Activated CD4-positive, alpha-beta T cell treated with anti-CD3 and anti-CD28 coated beads for 36 hours (primary cell): ENCODE measurements at places on chromosomes 11 and 22.

GRCh38 chr11:109853156-109853776 lies 239.9 kb upstream of the ZC3H12C start:
- H3K4me3 ChIP-seq: no peak overlapping the region
- H3K4me1 ChIP-seq: no peaks in the 10 kb centered on the region
- H3K27me3 ChIP-seq: no peaks in the 10 kb centered on the region
- no peak for DNase-seq
- no peaks in the 10 kb centered on the region for H3K36me3 ChIP-seq
- no peak overlapping the region for H3K27ac ChIP-seq

DNA sequence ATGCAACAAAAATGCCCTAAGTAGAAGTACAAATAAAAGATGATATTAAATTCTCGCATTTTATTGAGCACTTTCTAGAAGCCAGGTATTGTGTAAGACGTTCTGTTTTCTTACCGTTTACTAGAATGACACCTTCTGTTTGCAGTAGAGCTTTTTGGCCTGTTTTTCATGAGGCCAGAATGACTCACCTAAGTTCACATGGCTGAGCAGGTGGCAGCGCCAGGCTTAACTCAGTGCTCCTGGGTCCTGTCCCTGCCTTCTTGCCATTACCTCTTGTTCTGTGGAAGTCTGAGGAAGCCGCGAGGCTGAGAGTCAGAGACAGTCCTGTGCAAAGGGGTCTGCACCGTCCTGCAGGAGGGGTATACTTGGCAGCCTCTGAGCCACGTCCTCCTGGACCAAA lies 113.8 kb downstream of the ATXN10 start:
- no peaks in the 10 kb centered on the region for H3K27me3 ChIP-seq
- no peak overlapping the region for H3K27ac ChIP-seq
- no peak for DNase-seq
- no peak overlapping the region for H3K4me3 ChIP-seq
- H3K4me1 ChIP-seq: no peaks in the 10 kb centered on the region
- peaks cover 22% of the 10 kb centered on the region for H3K36me3 ChIP-seq

- H3K4me1 ChIP-seq: no peaks in the 10 kb centered on the region
- H3K27me3 ChIP-seq: no peaks in the 10 kb centered on the region
- H3K4me3 ChIP-seq: no peak overlapping the region
- H3K27ac ChIP-seq: no peak overlapping the region
Observed at GRCh38 chr22:40753114-40753513, 66.0 kb downstream of the SLC25A17 start.

- H3K4me1 ChIP-seq: peaks cover 16% of the 10 kb centered on the region
- no peak for DNase-seq
- no peaks in the 10 kb centered on the region for H3K36me3 ChIP-seq
- no peak overlapping the region for H3K27ac ChIP-seq
- H3K4me3 ChIP-seq: no peak overlapping the region
Observed at GRCh38 chr11:9347100-9347499, 32.7 kb upstream of the TMEM41B start.

- H3K36me3 ChIP-seq: peaks cover 12% of the 10 kb centered on the region
- H3K27me3 ChIP-seq: no peaks in the 10 kb centered on the region
- H3K27ac ChIP-seq: no peak overlapping the region
- no peak for DNase-seq
- no peak overlapping the region for H3K4me3 ChIP-seq
Observed at GRCh38 chr11:7654195-7654705, 19.1 kb downstream of the CYB5R2 start.

DNA sequence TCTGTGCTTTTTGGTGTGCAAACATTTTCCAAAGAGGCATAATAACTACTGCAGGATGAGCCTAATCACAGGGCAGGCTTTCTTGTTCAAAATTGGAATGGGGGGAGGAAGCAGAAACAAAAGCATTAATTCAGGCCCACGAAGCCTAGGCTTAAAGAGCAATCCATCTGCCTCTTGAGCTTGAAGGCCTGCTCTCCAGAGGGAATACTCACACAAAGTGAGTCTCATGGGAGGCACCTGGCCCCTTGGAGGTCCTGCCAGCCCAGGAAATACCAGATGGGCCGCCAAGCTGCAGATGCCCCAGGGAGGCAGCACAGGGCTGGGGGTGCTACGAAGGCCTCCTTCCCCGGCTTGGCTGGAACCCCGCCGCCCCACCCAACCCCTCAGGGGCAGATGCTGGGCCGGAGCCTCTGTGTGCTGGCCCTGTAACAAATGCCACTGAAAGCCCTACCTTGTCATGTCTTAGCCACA lies 39.3 kb upstream of the COMT start:
- peaks cover 3% of the 10 kb centered on the region for H3K36me3 ChIP-seq
- H3K27me3 ChIP-seq: no peaks in the 10 kb centered on the region
- H3K4me3 ChIP-seq: no peak overlapping the region
- no peak overlapping the region for H3K27ac ChIP-seq
- DNase-seq: no peak

DNA sequence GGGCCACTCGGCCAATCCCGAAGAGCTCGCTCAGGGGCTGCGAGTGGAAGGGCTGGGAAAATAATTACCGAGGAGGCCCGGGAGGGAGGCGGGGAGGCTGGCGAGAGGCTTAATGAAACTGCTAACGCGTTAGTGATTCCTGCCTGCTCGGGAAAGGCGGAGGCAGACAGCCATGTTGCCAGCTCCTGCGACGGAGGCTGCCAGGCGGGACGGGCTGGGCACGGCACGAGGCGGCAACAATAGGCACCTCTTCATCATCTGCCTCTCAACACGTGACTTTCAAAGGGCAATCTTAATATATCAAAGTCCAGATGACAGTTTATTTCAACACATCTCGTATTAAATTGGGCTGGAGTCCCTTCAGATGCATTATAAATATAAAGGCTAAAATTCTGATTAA lies 68.0 kb upstream of the TCF20 start:
- no peak for DNase-seq
- H3K36me3 ChIP-seq: no peaks in the 10 kb centered on the region
- no peaks in the 10 kb centered on the region for H3K27me3 ChIP-seq
- no peak overlapping the region for H3K27ac ChIP-seq

DNA sequence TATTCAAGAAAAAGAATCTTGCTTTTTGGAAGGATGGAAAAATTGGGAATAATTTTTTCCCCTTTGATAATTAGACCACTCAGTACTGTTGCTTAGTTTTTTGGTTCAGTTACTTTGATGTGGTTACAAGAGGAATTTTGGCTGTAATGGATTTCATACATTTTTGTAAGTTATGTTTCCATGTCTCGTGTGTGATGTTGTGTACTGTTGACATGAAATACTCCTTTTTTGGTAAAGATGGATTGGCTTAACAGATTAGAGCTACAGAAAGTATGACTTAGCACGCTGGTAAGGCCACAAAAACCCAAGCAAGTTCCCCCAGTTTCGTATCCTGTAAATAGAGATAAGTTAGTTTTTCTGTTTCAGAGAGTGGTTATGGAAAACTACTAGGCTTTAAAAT lies 11.9 kb downstream of the TBCEL start:
- H3K27ac ChIP-seq: no peak overlapping the region
- H3K4me3 ChIP-seq: no peak overlapping the region
- H3K27me3 ChIP-seq: no peaks in the 10 kb centered on the region
- peaks cover 6% of the 10 kb centered on the region for H3K36me3 ChIP-seq
- H3K4me1 ChIP-seq: peaks cover 21% of the 10 kb centered on the region

- no peak overlapping the region for H3K27ac ChIP-seq
- no peaks in the 10 kb centered on the region for H3K27me3 ChIP-seq
- no peak overlapping the region for H3K4me3 ChIP-seq
- no peak for DNase-seq
- no peaks in the 10 kb centered on the region for H3K36me3 ChIP-seq
Observed at GRCh38 chr11:126432525-126432924, 77.0 kb downstream of the ST3GAL4 start.

GRCh38 chr11:83054001-83054400 lies 17.7 kb downstream of the RAB30 start:
- H3K4me1 ChIP-seq: peaks cover 48% of the 10 kb centered on the region
- H3K27ac ChIP-seq: no peak overlapping the region
- peaks cover 19% of the 10 kb centered on the region for H3K36me3 ChIP-seq
- no peak for DNase-seq
- H3K4me3 ChIP-seq: no peak overlapping the region

DNA sequence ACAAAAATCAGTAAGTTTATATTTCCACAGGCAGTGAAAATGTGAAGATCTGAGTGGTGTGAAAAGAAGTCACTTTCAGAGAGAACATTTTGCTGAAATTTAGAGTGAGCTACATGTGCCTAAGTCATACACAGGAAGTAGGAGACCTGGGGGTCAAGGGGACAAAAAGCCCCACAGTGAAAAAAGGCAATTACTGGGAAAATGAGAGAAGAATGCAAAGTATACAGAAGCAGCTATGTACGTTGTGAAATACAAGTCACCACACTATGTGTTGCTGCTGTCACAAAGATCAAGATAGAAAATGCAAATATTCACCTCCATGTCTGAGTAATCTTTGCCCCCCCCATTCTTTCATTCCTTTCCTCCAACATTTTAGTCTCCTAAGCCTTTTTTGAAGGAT lies 21.6 kb upstream of the SESN3 start:
- H3K4me1 ChIP-seq: peaks cover 54% of the 10 kb centered on the region
- no peak overlapping the region for H3K4me3 ChIP-seq
- DNase-seq: no peak
- no peak overlapping the region for H3K27ac ChIP-seq
- no peaks in the 10 kb centered on the region for H3K36me3 ChIP-seq

- no peaks in the 10 kb centered on the region for H3K27me3 ChIP-seq
- no peaks in the 10 kb centered on the region for H3K4me1 ChIP-seq
- DNase-seq: no peak
- H3K4me3 ChIP-seq: no peak overlapping the region
- H3K27ac ChIP-seq: no peak overlapping the region
Observed at GRCh38 chr11:21048626-21049025, 379.2 kb downstream of the NELL1 start.

DNA sequence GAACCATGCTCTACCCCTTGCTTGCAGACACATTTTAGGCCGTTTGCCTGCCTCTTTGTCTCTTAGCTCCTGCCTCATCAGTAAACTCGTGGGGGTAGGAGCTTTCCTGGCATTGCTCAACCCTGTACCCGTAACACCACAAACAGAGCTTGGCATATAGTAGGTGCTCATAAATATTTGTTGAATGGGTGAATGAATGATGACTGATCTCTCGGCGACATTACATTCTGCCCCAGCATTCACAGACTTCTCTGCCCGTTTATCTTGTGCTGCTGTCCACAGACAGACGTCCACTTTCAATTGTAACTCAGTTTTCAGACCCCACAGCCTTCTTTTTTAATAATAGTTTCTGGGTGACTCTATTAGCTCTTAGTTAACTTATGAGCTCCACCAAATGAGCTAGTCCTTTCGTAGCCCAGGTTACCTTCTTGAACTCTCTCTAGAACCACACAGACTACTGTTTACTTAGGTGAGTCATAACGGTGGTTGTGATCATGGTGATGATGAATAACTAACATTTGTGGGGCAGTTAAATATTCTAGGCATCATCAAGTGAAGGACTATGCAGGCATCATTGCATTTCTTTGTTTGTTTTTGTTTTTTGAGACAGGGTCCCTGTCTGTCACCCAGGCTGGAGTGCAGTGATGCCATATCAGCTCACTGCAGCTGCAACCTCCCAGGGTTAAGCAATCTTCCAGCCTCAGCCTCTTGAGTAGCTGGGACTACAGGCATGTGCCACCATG lies 188.4 kb downstream of the ADAMTS15 start:
- H3K4me1 ChIP-seq: peaks cover 4% of the 10 kb centered on the region
- peaks cover 20% of the 10 kb centered on the region for H3K27me3 ChIP-seq
- H3K27ac ChIP-seq: no peak overlapping the region
- no peak overlapping the region for H3K4me3 ChIP-seq
- no peaks in the 10 kb centered on the region for H3K36me3 ChIP-seq

DNA sequence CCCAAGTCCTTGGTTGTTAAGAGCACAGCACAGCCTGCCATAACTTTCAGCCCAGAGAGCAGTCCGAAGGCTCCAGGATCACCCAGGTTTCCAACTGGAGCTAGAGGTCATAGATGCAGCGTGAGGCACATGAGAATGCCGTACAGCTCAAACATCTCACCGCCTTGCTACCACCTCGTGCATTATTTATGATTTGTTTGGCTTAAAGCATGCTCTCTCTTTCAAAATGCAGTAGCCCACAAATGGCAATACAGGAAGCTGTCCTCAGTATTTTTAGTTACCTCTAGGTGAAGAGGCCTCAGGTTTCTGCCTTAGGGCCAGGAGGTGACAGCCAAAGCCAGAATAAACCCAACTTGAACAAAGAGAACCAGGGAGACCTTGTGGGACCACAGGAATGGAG lies 14.4 kb downstream of the SCN3B start:
- H3K4me3 ChIP-seq: no peak overlapping the region
- no peak overlapping the region for H3K27ac ChIP-seq
- H3K36me3 ChIP-seq: no peaks in the 10 kb centered on the region
- H3K4me1 ChIP-seq: peaks cover 2% of the 10 kb centered on the region
- peaks cover 4% of the 10 kb centered on the region for H3K27me3 ChIP-seq

GRCh38 chr11:83191986-83192385 lies 1.5 kb upstream of the ANKRD42 start:
- peak overlapping the region; percentile 95 for H3K4me3 ChIP-seq
- peaks cover 30% of the 10 kb centered on the region for H3K36me3 ChIP-seq
- H3K4me1 ChIP-seq: peaks cover 39% of the 10 kb centered on the region
- DNase-seq: no peak

- peaks cover 34% of the 10 kb centered on the region for H3K4me1 ChIP-seq
- no peaks in the 10 kb centered on the region for H3K27me3 ChIP-seq
- no peaks in the 10 kb centered on the region for H3K36me3 ChIP-seq
Observed at GRCh38 chr22:42289671-42290541, 19.5 kb upstream of the TCF20 start.

DNA sequence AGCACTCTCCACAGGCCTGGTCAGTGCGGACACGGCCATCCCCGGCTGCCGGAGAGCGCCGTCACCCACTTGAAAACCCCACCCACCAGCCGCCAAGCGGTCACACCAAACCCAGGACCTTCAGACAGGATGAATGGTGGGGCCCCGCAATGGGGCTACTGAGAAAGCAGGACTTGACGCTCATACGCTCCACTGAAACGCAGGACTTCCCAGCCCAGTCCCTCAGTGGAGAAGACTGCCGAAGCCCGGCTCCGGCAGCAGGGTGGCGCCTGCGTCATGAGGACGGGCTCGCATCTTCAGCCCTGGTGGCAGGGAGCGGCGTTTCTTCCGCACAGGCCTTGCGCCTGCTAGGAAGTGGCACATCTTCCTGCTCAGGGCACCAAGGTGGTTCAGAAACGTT lies 15.3 kb upstream of the PHLDA2 start:
- peaks cover 47% of the 10 kb centered on the region for H3K4me1 ChIP-seq
- no peak for DNase-seq
